ENCODE measurements at places on chromosomes 7 and 10. TPM values are rescaled to one million over a fixed set of nuclear protein-coding genes. Genes with fewer than 3 reads are reported as not detected.

BRI3 gene
- 19.1 TPM for total RNA-seq

PPA1 gene
- total RNA-seq, result 137 TPM

GRCh38 chr7:143518521-143518920, 40.8 kb downstream of the TAS2R41 start:
- DNase-seq, result no peak

DNA sequence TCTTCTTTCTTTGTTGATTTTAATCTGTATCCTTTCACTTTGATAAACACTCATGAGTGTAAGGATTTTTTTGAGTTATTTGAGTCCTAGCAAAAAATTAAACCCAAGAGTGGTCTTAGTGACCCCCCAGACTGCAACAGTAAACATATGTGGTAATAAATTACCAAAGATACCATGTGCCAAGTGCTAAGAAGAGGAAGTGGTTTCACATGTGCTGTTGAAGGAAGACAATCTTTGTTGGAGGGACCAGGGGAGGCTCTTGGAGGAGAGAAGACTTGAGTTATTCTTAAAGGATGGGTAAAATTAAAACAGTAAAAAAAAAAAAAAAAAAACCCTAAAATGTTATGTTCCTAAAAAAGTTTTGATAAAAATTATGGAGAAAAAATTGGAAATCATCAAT, 150.2 kb downstream of the SEC23IP start:
- DNase-seq, result no peak

GRCh38 chr10:86963341-86963919, 4.9 kb upstream of the ADIRF start:
- DNase-seq, result no peak

DNA sequence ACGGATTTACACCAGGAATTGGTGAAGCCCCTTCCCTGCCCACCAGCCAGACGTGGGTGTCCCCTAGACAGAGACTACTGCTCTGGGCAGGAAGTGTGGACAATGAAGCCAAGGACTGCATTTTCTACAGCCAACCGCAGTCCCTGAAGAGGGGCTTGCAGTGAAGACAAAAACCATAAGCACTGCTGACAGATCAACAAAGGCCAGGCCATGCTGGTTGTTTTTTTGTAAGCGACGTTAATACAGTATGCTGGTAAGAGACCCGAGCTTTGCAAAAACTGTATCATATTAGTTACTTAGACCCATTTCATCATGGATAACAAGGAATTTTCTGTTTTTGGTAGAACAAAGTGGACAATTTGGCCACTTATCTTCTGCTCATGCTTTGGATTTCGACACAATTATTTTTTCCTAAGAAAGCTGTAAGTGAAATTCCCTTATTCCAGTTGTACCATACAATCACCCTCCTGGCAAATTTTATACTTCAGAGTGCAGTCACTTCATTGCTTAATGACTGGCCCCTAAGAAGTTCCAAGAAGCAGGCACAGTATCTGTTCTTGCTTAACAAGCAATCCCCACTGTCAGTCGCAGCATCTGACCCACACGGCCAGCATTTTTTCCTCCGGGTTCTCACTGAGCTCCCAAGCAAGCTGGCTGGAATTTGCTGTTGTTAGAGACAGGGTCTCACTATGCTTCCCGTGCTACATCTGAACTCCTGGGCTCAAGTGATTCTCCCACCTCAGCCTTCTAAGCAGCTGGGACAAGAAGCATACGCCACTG, 163.5 kb downstream of the PARD3 start:
- no peak for DNase-seq

- no peak for DNase-seq
Observed at GRCh38 chr10:86139066-86139657, 227.4 kb downstream of the GRID1 start.

DNA sequence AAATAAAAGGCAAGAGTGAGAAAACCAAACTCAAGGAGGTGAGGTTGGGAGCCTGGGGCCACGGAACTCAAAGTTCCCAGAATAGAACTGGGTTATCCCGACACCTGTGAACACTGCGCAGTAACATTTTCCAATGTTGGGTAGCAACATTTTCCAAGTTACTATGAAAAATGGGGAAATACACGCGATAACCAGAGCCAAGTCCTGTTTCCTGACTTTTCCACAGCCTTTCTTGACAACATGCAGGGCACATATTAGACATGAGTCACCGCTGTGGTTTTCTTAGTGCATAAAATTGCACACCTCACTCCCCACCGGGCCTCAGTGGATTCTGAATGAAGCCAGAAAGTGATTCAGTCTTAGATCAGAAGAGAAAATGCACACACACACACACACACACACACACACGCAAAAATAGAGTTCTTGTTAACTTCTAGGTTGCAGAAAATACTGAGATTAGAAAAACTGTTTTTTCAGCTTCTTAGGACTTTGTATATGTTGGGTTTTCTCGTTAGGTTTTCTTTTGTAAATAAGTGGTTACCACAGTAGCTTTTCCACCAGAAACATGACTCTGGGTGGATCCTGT, 70.0 kb downstream of the CAMK1D start:
- DNase-seq, result no peak

DNA sequence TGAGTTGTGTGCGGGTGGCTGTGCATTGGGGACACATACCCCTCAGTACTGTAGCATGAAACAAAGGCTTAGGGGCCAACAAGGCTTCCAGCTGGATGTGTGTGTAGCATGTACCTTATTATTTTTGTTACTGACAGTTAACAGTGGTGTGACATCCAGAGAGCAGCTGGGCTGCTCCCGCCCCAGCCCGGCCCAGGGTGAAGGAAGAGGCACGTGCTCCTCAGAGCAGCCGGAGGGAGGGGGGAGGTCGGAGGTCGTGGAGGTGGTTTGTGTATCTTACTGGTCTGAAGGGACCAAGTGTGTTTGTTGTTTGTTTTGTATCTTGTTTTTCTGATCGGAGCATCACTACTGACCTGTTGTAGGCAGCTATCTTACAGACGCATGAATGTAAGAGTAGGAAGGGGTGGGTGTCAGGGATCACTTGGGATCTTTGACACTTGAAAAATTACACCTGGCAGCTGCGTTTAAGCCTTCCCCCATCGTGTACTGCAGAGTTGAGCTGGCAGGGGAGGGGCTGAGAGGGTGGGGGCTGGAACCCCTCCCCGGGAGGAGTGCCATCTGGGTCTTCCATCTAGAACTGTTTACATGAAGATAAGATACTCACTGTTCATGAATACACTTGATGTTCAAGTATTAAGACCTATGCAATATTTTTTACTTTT, 1.8 kb downstream of the DDIT4 start:
- DNase-seq, result no peak

ZNF282 gene
- 18.7 TPM for total RNA-seq

DNA sequence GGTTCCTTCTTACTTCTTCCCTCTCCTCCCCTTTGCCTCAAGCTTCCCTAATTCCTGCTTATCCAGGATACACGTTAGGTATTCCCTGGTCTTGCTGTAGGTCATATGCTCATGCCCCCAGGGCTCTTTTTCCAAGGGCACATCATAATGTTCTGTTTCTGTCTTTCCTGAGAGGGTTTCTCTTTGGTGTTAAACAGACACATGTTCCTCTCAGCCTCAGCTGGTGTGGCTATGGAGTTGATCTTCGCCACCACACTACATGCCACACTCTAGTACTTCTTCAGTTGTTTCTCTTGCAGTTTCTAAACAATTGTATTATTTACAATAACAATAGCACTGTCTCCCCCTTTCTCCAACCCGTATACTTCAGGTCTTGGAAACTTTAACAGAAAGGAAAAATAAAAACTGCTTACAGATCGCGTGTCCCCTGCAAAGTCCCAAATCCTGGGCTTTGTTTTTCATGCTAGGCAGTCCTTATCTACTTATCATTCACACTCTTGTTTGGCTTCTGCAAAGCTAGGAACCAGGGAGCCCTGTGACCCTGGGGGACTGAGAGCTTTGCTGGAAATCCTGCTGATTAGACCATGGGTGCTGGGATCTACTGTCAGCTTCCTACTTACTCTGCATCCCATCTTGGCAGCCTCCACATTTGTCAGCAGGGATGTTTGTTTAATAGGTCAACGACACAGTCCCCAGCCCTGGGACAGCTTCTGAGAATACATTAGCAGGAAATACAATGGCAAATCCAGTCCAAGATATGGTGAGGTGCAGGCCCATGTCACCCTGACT, 193.9 kb upstream of the BMPER start:
- DNase-seq, result no peak

DNA sequence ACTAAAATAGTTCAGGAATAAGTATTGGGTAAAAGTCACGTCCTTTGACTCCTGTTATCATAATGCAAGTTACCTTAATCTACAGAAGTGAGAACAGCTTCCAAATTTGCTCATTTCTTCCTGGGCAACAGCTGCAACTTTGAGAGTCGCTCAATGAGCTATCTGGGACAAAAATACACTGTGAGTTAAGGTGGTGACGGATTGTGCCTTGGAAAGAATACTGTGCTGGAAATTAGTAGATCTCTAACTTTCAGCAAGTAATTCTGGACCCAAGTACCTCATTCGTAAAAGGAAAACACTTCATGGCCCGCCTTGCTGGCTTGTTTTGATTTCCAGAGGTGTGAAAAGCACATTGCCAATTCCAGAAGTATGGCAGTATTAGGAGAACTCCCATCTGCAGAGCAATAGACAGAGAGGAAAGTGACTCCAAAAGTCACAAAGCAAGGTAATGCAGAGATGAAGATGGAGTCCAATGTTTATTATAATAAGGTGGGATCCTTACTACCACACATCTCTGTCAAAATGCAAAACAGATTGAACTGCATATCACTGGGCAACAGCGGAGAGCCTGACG, 626.0 kb downstream of the SORCS3 start:
- DNase-seq, result no peak

SH3PXD2A gene
- total RNA-seq, result 13.3 TPM

SEMA4G gene
- total RNA-seq, result 11.0 TPM

GRCh38 chr7:22433710-22434460, 66.1 kb downstream of the STEAP1B start:
- no peak for DNase-seq

- no peak for DNase-seq
Observed at GRCh38 chr10:111976557-111976956, 207.0 kb downstream of the GPAM start.

DNA sequence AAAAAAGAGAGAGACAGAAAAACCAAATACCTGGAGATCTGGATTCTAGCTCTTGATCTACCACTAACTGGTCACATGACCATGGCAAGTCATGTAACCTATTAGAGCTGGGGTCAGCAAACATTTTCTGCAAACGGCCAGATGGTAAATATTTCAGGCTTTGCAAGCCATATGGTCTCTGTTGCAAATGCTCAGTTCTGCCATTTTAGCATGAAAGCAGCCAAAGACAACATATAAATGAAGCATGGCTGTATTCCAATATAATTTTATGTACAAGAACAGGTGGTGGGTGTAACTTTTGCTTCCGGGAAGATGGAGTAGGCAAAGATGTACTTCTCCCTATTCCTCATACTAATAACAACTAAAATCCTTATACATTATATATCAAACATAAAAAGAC, 6.7 kb downstream of the FRA10AC1 start:
- no peak for DNase-seq
